ENCODE measurements at places on chromosomes 7 and 10.

GRCh38 chr10:56662765-56663447 is 301.8 kb upstream of the ZWINT start:
- no peak for DNase-seq

DNA sequence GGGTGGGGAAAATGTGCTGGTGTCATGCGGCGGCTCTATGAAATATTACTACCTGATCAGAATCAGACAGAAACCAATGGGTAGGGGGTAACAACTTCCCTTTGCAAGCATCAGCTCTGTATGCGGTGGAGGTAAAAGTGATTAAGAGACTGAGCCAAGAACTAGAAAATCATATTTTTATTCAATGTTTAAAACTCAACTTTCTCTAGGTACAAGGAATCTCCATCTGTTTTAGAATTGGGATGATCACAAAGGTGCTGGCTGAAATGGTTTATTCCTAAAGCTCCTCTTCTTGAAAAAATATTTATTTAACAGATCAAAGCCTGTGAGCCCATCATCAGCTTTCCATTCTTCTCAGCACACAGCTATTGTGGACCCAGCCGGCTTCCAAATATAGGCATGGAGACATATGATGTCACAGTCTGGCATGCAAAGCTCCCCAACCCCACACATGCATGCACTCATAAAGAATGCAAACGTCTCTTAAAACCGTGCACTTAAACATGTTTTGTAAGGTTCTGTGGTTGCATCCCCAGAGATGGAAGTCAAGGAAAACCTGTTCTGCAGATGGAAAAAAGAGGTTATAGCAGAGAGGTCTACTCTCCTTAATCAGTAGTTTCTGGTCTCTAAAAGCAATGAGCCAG is 126.0 kb downstream of the SKIDA1 start:
- DNase-seq = no peak

DNA sequence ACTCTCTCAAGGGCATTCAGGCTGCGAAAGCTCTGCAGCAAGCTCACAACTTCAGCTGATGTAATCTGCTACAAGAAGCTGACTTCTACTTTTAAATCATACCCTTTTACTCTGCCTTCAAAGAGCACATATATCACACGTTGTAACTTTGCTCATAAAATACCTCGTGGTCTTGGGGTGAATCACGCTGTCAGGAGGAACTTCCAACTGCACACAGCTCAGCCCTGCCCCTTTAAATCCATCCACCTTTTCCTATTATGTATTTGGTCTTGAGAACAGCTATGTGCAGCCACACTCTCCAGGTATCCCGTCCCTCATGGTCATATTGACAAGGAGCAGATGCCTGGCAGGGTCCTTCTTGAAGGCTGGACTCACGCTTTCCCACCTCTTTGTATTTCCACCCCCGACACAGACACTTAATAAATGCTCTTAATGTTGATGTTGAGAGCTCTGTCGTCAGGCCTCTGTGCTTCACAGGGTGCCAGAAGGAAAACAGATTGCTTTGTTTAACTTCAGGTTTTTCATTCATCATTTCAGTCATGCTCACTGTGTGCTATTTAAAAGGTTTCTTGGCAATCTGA is 47.6 kb downstream of the ICA1 start:
- DNase-seq = peak; percentile 38

DNA sequence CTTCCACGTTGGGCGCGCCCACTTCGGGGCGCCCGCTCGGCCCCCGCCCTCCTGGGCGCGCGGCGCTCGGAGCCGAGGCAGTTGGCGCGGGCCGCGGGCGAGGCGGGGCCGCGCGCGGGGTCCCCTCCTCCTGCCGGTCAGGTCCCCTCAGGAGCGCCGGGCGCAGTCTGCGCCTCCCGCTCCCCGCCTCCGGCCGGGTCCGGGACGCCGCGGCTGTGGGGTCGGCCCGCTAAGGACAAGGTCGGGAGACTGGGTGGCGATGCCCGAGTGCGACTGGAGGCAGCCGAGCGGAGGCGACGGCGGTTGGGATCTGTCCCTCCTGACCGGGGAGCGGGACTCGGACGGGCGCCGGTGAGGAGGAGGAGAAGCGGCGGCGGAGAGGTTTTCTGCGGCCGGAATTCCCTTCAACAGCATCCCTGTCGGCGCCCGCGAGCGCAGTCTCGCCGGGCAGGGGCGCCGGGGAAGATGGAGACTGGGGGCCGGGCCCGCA is at the start of gene ATRNL1:
ATRNL1 (plus strand) TSS at position 80 of the 490 bp plus-strand sequence; CDS start at position 466, 386 bp downstream.
- peak; percentile 88 for DNase-seq

DNA sequence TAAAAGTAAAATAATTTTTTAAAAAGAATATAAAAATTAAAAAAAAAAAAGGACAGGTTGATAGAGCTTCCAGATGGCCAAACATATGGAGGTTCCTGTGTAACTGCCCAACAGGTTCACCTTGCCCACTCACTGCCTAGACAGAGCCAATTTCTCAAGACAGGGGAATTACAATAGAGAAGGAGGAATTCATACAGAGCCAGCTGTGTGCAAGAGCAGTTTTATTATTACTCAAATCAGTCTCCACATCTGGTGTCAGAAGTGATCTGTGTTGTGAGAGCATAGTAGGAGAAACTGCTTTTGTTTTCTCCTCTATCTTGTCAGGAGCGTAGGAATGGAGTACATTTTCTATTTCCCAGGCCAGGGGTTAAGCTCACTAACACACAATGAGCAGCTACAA is 31.0 kb downstream of the C7orf33 start:
- no peak for DNase-seq

- no peak for DNase-seq
Observed at GRCh38 chr10:91552274-91553095, 80.4 kb downstream of the PPP1R3C start.

- DNase-seq = peak; percentile 35
Observed at GRCh38 chr10:80468806-80469421, 14.8 kb downstream of the TSPAN14 start.
